Activated B cell treated with CpG ODN at 0.5 μM for 24 hours (primary cell): ENCODE measurements at places on chromosomes 6 and 20.

GRCh38 chr6:169075915-169076654, 177.6 kb downstream of the THBS2 start:
- H3K4me3 ChIP-seq, result no peak overlapping the region
- H3K36me3 ChIP-seq, result no peaks in the 10 kb centered on the region
- no peaks in the 10 kb centered on the region for H3K4me1 ChIP-seq
- no peak for DNase-seq
- no peak overlapping the region for H3K27ac ChIP-seq

DNA sequence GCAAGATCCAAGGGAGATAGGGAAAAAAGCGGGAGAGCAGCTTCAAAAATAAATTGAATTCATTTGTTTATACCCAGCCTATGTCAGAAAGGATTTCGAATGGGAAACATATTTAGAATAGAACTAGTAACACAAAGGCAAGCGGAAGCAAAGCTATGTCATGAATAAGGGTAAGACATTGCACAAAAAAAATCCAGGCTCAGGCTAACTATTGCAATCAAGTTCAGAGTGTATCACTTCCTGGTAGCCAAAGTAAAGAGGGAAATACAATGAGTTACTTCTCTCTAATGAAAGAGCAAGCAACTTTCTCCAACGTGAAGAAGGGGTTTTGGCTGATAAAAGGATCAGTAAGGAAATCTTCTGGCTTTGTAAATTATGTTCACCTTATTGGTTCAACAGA, 212.8 kb downstream of the ZMYND8 start:
- H3K36me3 ChIP-seq, result no peaks in the 10 kb centered on the region
- no peaks in the 10 kb centered on the region for H3K4me1 ChIP-seq
- no peak for DNase-seq

DNA sequence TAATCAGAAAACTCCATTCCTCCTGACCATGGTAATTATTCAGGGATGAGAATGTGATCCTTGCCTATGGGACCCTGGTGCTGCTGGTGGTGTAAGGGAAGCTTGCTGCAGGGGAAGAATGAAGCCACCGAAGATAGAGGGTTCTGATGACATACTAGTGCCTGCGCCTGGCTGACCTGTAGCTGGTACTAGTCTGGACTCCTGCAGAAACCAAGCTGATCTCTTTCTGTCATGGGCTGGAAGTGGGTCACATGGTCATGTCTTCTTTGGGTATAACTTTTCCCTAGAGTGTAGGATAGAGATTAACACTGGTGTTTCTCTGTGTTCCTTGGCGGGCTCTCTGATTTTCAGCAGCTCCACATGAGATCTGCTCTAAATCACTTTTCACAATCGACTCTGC, 8.6 kb upstream of the SLC4A11 start:
- no peak for DNase-seq
- no peak overlapping the region for H3K27ac ChIP-seq
- no peak overlapping the region for H3K4me3 ChIP-seq
- peaks cover 5% of the 10 kb centered on the region for H3K4me1 ChIP-seq
- peaks cover 14% of the 10 kb centered on the region for H3K27me3 ChIP-seq
- no peaks in the 10 kb centered on the region for H3K36me3 ChIP-seq

GRCh38 chr6:37021356-37022129, 16.1 kb downstream of the FGD2 start:
- peak overlapping the region; percentile 53 for H3K27ac ChIP-seq
- DNase-seq, result no peak
- no peak overlapping the region for H3K4me3 ChIP-seq
- H3K36me3 ChIP-seq, result peaks cover 94% of the 10 kb centered on the region
- H3K27me3 ChIP-seq, result no peaks in the 10 kb centered on the region
- peaks cover 38% of the 10 kb centered on the region for H3K4me1 ChIP-seq

DNA sequence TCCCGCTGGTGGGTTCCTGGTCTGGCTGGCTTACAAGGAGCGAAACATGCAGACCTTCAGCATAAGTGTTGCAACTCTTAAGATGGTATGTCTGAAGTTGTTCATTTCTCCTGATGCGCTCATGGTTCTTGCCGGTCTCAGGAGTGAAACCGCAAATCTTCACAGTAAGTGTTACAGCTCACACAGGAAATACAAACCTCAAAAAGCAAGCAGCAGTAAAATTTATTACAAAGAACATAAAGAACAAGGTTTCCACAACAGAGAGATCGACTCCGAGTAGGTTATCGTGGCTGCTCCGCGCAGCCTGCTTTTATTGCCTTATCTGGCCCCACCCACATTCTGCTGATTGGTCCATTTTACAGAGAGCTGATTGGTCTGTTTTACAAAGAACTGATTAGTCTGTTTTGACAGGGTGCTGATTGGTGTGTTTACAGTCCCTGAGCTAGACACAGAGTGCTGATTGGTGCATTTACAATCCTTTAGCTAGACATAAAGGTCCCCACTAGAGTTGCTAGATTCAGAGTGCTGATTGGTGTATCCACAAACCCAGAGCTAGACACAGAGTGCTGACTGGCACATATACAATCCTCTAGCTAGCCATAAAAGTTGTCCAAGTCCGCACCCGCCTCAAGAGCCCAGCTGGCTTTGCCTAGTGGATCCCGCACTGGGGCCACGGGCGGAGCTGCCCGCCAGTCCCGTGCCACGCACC, 39.2 kb downstream of the TRIM27 start:
- DNase-seq, result no peak
- H3K36me3 ChIP-seq, result no peaks in the 10 kb centered on the region
- H3K27me3 ChIP-seq, result peaks cover 33% of the 10 kb centered on the region
- H3K4me3 ChIP-seq, result peak overlapping the region; percentile 67

GRCh38 chr20:63224412-63225081, 8.6 kb upstream of the YTHDF1 start:
- no peak overlapping the region for H3K27ac ChIP-seq
- H3K4me3 ChIP-seq, result no peak overlapping the region
- no peaks in the 10 kb centered on the region for H3K4me1 ChIP-seq
- H3K36me3 ChIP-seq, result no peaks in the 10 kb centered on the region
